ENCODE measurements at places on chromosomes 1 and 21.

GRCh38 chr1:226397955-226398636 lies 9.8 kb downstream of the PARP1 start:
- no peak for DNase-seq

GRCh38 chr1:1926346-1926811 lies 7.3 kb upstream of the TMEM52 start:
- no peak for DNase-seq

- DNase-seq, result no peak
Observed at GRCh38 chr1:230260831-230261230, 165.3 kb downstream of the PGBD5 start.

GRCh38 chr1:238340989-238341388 lies 450.3 kb upstream of the ZP4 start:
- DNase-seq, result no peak

GRCh38 chr1:47565676-47566075 lies 127.8 kb downstream of the FOXD2 start:
- DNase-seq, result no peak

- no peak for DNase-seq
Observed at GRCh38 chr1:165129568-165130164, 226.8 kb downstream of the LMX1A start.

DNA sequence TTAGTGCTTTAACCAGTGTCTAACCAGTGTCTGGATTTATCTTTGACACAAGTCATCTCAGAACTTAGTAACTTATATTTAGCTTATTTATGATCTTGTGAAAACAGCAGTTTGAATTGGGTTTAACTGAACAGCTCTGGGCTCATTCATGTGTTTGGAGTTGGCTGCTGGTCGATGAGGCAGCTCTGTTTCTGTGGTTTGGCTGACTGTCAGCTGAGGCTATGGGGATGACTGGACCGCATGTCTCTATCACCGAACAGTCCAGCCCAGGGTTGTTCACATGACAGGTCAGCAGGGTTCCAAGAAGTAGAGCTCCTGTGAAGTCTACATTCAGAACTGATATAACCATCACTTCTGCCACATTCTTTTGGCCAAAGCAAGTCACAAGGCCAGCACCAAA lies 29.1 kb upstream of the C21orf91 start:
- no peak for DNase-seq

GRCh38 chr1:61370177-61370912 lies 288.0 kb downstream of the NFIA start:
- no peak for DNase-seq

DNA sequence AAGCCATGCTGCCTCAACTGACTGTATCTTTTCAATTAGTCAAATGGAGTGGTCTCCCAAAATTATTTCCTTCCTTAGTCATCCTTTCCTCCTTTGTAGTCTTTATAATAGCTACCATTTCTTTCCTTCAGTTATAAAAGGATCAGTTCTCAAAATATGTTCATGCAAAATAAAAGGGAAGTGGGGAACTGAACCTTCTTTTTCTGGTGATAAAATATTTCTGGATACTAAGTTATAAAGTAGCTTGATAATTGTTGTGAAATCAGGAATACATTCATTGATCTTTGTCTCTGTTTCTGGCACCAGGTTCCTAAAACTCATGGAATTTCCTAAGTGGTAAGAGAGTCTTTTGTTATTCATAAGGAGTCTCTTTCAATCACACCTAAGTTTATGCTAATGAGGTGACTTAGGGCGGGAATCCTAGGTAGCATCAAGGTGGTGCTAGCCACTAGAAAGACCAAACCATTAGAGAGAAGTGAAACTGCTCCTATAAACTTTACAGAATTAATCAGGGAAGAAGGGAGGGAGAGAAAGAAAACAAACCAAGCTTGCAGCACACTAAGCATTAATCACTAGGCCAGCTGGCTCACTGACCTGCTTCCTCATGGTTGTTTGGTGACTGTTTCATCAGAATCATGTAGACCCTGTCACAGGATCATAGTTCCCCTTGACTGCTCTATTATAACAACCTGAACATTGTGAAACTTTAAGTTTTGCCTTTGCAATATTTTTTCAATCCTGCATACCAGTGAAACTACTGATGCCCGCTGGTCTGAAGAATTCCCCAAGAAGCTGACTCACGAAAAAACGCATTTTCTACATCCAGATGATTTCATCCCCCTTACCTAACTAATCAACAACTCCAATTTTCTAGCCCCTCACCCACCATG lies 161.6 kb upstream of the PTBP2 start:
- DNase-seq, result no peak

- no peak for DNase-seq
Observed at GRCh38 chr1:33338048-33338439, 17.1 kb upstream of the A3GALT2 start.

GRCh38 chr1:32031578-32032274 lies 18.1 kb downstream of the KHDRBS1 start:
- DNase-seq, result no peak

- DNase-seq, result no peak
Observed at GRCh38 chr1:29441916-29442668, 205.8 kb downstream of the PTPRU start.

DNA sequence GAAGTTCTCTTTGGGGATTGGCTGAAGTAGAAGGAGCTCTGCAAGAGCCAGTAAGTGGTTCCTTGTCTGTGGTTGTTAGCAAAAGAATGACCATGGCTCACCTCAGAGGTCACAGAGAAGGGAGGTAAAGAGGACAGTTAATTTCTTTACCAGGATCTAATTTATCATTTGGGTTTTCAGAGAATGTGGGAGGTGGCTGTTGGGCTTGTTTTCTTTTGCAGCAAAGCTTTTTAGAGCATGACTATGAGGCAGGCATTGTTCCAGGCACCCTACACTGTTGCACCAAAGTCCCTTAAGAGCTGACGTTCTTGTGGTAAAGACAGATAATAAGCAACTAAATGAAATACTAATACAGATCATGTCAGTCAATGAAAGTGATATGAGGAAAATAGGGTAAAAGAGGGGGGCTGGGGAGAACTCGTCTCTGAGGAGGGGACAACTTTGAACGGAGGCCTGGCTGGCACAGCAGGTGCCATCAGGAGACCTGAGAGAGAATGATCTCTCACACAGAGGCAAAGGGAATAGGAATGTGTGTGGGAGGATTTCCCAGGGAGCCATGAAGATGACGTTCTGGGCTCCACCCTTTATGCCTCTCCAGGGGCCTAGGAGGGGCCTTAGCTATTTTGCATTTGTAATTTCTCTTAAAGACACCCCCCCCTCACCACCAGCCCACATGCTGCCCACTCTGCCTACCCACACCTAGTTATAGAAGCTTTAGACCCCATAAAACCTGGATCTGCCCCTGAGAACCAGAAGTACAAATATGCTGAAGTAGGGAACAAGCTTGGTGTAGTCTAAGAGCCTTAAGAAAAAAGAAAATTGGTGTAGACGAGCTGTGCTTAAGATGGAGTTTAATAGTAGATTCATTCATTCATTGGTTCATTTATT lies 177.5 kb downstream of the ROR1 start:
- DNase-seq, result no peak

DNA sequence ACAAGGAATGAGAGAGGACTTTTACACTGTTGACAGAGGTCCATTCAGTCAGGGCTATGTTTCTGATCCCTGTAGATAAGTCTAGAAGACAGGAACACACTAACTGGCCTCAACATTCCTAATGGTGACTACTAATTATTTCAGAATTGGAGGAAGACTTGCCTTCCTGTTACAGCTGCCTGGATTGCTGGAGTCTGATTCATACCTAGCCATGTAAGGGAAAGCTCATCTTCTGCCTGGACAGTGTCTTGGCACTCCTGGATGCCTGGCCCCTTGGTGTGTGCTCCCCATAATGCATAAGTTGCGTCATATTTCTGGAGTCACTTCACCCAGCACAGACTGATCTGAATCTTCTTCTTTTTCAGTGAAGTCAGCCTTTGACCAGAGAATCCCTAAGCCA lies 326.0 kb upstream of the RUNX1 start:
- DNase-seq, result no peak

DNA sequence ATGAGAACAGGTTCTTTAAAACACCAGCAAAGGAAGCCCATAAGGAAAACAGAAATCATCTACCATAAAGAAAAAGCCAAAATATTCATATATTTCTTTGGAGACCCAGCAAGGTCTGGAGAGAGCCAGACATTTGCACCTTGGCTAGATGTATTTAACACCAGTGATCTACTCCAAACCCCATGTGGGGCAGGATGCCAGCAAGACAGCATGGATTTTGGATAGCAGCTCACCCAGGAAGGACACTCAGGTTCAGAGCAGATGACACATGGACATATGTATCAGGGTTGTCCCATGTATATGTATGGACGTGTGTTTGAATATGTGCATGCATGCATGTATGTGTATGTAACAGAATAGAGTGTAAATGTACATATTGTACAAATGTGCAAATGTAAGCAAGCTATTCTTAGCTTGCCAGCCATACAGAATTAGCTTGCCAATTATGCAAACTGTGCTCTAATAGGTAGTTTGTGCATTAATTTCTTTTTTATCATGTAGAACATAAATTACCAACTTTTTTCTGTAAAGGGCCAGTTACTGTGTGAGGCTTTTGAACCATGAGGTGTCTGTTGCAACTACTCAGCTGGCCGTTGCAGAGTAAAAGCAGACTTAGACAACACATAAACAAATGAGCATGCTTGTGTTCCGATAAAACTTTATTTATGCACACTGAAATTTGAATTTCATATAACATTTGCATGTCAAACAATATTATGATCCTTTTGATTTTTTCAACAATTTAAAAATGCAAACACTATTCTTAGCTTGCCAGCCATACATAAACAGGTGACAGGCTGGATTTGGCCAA lies 73.5 kb upstream of the KAZN start:
- DNase-seq, result no peak

- DNase-seq, result no peak
Observed at GRCh38 chr1:178494569-178494971, 2.2 kb downstream of the CLEC20A start.

DNA sequence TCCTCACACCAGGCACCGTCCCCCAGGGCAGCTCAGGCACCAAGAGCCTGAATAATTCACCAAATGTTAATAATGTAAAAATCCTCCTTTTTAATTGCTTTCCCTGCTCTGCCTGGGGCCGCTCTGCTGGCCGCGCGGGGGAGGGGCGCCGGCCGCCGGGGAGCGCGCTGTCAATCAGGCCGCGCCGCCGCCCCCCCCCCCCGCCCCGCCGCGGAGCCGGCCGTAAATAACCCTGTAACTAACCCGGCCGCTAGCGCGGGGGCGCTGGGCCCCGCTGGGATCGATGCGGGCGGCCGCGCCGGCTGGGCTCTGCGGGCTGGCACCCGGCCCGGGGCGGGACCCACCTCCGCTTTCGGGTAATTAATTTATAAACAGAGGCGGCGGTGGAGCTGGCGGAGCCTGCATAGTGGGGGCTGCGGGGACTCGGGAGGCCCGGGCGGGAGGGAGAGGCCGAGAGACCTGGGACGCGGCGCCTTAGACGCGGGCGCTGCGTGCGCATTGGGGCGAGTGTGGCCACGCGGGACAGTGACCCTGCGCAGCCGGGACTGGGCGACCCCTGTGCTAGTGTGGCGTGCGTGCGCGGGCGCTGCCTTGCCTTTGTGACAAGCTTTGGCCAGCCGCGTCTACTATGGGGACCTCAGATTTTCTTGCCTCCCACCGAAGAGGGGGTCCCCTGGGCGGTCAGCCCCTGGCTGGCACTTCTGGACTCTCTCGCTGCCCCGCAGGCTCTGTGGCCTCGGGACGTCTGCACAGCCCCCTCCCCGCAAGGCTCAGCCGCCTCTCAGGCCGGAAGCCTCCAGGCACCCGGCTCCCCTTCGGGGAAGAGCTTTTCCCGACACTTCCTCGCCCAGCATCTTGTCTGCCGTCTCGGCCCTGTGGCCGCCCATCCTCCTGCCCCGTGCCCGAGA lies 16.6 kb downstream of the SAMD11 start:
- no peak for DNase-seq

GRCh38 chr1:101128211-101128727 lies 102.7 kb upstream of the DPH5 start:
- no peak for DNase-seq

DNA sequence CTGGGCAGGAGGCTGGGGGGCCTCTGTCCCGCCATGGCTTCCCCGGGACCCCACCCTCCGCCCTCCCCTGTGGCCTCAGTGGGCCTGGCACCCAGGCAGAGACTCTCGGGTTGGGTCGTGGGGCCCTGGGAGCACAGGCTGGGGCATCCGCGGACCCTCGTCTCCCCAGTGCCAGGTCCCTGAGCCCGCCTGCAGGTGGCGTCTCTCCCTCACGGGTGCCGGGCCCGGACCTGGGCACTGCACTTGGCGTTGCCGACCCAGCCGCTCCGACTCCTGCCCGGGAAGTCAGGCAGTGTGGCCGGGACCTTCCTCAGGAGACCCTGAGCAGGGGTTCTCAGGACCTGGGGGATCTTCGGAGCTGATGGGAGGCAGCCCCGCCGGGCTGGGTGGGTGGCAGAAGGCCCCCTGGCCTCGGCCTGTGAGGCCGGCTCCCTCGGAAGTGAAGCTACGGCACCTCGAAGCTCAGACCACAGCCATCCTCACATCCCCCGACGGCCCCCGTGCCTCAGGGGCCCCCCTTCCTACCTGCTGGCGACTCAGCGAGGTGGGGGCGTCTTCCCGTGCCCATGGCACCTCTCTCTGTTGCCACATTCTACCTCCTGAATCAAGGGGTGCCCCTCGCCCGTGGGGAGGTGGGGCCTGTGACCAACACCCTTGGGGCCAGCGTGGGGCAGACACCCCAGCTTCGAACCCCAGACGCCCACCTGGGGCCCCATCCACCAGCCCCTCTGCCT lies 6.4 kb upstream of the C1orf159 start:
- peak; percentile 69 for DNase-seq

DNA sequence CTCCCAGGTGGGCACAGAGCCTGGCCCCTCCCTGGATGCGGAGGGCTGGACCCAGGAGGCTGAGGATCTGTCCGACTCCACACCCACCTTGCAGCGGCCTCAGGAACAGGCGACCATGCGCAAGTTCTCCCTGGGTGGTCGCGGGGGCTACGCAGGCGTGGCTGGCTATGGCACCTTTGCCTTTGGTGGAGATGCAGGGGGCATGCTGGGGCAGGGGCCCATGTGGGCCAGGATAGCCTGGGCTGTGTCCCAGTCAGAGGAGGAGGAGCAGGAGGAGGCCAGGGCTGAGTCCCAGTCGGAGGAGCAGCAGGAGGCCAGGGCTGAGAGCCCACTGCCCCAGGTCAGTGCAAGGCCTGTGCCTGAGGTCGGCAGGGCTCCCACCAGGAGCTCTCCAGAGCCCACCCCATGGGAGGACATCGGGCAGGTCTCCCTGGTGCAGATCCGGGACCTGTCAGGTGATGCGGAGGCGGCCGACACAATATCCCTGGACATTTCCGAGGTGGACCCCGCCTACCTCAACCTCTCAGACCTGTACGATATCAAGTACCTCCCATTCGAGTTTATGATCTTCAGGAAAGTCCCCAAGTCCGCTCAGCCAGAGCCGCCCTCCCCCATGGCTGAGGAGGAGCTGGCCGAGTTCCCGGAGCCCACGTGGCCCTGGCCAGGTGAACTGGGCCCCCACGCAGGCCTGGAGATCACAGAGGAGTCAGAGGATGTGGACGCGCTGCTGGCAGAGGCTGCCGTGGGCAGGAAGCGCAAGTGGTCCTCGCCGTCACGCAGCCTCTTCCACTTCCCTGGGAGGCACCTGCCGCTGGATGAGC lies 34.2 kb downstream of the TRIM11 start:
- DNase-seq, result no peak

- no peak for DNase-seq
Observed at GRCh38 chr1:41097105-41097504, 75.6 kb upstream of the SLFNL1 start.

Data from stimulated activated CD8-positive, alpha-beta memory T cell treated with anti-CD3 and anti-CD28 coated beads, Interleukin-15, amount 100 ng/mL, for 4 hours (primary cell).